AG10803 (cell line): ENCODE measurements at places on chromosomes 2 and 18.

GRCh38 chr2:186457908-186458307 lies 28.2 kb upstream of the ZC3H15 start:
- no peak for DNase-seq

DNA sequence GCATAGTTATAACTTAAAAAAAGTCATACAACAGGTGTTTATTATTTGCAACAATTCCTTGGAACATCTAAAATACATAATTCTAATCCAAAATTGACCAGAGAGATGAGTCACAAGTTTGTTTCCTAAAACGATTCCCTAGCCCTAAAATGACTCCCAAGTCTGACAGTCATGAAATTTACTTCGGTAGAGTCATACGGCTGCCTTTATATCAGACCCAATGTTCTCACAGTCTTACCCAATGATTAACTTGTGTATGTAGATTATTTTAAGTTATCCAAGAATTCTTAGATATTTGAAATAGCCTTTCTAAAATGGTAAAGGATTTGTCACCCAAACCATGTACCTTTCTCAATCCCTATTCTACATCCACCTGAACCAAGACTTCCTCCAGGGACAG lies 174.9 kb downstream of the LAMA1 start:
- no peak for DNase-seq

DNA sequence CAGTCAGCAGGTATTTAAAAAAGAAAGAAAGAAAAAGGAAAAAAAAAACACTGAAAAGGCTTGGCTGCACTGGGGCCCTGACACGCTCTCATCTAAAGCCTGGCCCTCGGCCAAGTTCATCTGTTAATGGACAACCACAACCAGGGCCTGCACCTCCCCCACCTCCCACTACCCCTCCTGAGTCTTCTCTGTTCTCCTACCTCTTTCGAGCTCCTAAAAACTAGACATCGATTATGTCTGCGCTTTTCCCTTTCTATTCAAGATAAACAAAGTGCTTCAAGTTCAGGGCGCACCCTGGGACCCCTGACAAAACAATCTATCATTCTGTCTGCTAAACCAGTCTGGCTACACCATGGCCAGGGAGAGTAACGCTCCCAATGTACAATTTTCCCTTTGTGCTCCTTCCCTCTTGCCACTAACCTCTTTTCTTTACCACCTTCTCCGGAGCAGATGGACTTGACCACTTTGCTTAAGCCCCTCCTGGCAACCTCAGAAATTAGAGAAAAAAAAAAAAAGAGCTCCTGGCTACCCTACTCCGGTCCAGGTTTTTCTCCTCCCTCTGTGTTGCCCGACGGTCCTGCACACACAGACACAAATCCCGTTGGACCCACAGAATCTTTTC lies 22.7 kb downstream of the BCL11A start:
- DNase-seq, result no peak

- DNase-seq, result peak; percentile 56
Measured at GRCh38 chr2:196284866-196285557, 113.6 kb upstream of the STK17B start.

DNA sequence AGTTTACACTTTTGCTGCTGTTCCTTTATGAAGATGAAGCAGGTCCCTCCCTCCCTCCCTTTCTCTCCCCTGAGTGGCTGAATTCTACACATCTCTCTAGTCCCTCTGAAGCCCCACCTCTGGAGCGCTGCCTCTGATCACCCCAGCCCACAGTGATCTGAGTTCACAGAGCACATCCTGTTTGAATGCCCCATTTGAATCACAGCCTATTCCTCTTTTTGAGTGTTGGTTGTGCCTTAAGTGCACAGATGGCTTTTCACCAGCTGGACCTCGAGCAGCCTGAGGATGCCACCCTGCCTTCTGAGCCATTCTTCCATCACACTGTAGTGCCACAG lies 87.1 kb downstream of the ITGB1BP1 start:
- no peak for DNase-seq

- DNase-seq, result no peak
Measured at GRCh38 chr2:151043484-151043883, 218.2 kb downstream of the RBM43 start.

DNA sequence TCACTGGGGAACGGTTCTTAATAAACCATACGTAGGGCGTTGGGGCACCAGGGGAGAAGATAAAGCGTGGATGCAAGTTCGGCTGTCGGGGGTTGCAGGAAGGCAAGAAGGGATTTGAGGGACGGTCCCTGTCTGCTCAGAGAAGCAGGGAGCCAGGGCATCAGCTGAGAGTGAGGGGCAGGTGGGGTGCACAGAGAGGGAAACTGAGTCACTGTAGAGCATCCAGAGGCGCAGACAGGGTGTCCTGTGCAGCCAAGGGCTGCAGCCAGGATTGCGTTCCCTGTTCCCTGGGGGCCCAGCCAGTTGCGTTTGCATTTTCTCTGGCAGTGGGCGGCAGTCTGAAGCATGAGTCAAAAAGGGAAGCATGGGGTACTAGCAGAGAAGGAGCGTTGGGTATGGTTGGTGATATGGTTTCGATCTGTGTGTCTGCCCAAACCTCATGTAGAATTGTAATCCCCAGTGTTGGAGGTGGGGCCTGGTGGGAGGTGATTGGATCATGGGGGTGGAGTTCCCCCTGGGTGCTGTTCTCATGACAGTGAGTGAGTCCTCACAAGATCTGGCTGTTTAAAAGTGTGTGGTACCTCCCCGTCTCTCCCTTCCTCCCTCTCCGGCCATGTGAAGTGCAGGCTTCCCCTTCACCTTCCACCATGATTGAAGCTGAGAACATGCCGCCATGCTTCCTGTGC lies 202.9 kb downstream of the NDUFA10 start:
- no peak for DNase-seq

- DNase-seq, result no peak
Measured at GRCh38 chr2:150230004-150230403, 257.5 kb downstream of the RND3 start.

- no peak for DNase-seq
Measured at GRCh38 chr18:52118684-52119083, 221.3 kb upstream of the DCC start.

DNA sequence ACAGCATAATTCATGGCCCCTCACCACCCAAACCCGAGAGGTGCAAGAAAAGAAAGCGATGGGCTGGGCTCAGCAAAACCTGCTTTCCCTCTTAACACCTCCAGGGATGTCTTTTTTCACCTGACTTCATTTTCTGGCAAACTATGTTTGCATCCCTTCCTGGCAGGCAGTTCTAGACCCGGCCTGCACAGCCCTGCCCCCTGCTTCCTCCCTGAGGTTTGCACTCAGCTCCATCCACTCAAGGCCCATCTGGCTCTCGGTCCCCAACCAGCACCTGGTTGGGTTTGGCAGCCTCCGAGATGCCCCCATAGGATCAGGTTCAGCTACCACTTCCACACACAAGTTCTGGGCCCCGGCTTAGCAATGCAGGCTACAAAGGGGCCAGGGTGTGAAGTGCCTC lies 185.7 kb downstream of the SMAD7 start:
- DNase-seq, result no peak

DNA sequence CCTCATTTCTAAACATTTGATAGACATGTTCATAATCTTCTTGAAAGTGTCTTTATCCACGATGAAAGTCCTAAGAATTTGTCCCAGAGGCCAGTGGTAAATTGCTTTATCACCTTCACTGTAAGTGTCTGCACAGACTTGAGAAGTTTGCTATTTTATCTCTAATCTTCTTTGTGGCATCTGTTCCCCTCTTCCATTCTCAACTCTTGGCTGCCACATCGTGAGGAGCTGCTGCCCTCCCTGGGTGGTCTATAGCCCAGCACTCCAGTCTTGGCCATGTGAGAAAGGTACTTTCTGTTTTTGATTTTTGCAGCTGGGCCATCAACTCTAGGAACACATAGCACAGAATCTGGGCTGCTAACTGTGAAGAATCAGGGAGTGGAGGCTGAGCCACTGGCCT lies 45.5 kb downstream of the SLC14A2 start:
- DNase-seq, result no peak

DNA sequence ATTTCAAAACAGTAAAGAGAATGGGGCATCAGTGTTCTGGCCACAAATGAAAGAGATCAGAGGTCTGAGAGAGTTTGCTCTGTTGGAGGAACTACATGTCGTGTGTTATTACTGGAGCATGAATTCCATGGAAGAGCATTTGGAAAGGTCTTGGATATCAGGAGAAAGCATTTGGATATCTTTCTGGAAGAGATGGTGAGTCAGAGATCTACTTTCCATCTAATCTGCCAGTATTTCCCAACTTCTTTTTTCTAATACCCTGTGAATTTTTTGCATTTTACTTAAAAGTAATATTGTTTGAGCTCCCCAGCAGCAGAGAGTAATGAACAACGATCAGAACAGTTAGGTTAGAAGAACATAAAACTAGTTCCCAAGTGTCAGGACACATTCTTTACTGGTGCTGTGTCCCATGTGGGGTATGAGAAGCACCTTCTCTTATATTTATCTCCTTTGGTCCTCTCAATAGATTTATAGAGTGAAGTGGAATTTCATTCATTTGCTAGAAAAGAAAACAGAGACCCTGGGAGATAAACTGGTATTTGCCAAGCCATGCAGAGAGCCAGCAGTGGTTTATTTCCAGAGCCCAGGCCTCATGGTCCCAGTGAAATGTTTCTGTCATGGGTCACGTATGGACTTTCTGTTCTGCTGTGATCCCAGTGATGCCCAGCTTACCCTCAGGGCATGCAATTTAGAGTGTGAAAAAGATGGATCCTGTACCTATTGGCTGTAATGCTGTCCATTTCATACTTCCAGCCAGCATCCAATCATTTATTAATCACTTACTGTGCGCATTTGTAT lies 130.8 kb upstream of the NT5C1B start:
- peak; percentile 61 for DNase-seq

DNA sequence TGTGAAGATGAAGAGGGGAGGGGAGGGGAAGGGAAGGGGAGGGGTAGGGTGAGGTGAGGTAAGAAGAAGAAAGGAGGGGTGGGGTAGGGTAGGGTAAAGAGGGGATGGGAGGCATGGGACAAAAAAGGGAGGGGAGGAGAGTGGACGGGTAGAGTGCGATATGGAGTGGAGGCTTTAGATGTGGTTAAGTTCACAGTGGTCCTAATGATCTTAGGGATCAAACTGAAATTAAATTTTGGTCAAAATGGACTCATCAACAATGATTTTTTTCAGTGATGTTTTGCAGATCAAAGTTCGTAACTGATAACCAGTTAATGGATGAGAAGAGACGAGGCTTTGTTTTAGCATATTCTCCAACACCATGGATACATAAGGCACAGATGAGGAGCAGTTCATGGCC lies 513.9 kb upstream of the ACVR2A start:
- no peak for DNase-seq

DNA sequence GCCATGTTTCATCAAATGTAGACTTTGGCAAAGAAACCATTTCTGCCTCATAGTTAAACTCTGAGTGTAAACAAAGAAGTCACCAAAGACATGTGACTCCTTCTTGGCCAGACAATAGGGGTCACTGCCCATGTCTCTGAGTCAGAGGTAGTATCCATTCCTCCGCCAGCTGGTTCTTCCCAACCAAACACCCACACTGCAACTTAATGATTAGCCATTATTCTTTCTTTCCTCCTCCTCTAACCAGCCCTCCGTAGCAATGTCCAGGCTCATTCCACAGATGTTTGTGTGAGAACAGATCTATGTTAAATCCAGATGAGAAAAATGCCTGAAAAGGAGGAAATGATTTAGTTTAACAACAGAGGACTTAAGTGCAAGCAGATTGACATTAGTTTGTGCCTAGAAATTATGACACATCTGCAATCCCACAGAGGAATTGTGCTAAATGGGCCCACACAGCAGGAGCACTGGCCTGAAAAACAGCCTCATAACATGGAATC lies 127.9 kb upstream of the SH3BP4 start:
- DNase-seq, result peak; percentile 100

GRCh38 chr2:30149513-30149912 lies 2.7 kb downstream of the YPEL5 start:
- no peak for DNase-seq

GRCh38 chr2:182973441-182974352 lies 64.6 kb downstream of the NCKAP1 start:
- no peak for DNase-seq

GRCh38 chr18:62396967-62397366 lies 71.9 kb downstream of the TNFRSF11A start:
- DNase-seq, result no peak

DNA sequence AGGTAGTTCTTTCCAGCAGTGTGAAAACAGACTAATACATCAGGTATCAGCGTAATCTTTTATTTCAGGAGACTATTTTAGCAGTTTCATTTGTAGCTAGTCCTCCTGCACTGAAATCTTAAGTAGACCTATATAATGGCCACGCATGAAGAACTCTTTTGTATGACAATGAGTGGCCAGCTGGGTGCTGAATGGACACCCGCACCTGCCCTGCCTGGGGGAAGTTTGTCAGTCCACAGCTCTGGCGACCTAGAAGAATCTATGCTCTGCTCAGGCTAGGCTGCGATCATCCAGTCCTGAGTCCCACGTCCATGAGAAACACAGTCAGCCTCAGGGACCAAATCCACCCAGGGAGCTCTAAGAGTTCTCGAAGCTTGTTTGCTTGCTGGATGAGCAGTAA lies 709.2 kb upstream of the ID2 start:
- no peak for DNase-seq

GRCh38 chr2:68987021-68987503 lies 12.6 kb downstream of the GKN1 start:
- no peak for DNase-seq

- DNase-seq, result no peak
Measured at GRCh38 chr2:141534666-141535362, 596.0 kb downstream of the LRP1B start.

- peak; percentile 93 for DNase-seq
Measured at GRCh38 chr2:112150447-112150846, 12.3 kb downstream of the FBLN7 start.

DNA sequence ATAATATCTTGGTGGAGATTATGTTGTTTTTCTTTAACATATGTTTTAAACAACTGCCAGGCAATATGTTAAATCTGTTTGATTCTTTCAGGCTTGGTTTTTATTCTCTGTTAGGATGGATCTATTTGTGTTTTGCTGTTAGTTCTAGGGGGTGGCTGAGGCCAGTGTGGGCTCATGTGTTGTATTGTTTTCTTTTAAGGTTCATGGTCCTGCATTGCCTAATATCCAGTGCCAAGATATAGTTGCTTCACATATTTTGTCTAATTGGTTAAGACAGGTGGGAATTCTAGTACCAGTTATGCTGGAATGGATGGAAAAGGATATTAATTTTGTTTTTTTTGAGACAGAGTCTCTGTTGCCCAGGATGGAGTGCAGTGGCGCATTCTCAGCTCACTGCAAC lies 7.6 kb downstream of the METAP1D start:
- no peak for DNase-seq

DNA sequence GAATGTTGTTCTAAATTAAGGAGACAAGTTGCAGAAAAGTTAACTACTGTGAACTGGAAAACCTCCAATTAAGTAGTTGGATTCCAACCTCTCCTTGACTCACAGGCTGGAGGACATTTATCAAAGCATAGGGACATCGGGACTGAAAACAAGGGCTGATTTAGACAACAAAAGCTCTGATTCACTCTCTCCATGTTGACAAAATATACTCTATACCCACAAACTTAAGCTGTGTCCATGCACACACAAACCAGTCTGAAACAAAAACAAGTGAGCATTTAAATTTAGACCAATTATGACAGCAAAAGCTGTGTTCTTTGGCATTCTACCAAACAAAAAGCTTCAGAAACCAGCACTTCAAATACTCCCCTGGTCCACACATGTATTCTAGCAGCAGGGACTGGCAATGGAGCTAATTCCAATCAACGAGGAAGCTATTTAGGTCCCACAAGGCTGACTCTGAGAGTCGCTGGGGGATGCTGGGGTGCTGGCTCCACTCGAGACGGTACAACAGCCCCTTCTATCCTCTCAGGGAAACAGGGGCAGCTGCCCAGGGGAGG lies 71.4 kb downstream of the NXPH2 start:
- peak; percentile 49 for DNase-seq

GRCh38 chr18:8359076-8359475 lies 250.2 kb upstream of the RAB12 start:
- DNase-seq, result no peak
